Jurkat, Clone E6-1 (cell line): ENCODE measurements at places on chromosomes 4 and X.

GRCh38 chr4:56468097-56468422, 643 bp downstream of the SRP72 start:
- DNase-seq = peak; percentile 32

DNA sequence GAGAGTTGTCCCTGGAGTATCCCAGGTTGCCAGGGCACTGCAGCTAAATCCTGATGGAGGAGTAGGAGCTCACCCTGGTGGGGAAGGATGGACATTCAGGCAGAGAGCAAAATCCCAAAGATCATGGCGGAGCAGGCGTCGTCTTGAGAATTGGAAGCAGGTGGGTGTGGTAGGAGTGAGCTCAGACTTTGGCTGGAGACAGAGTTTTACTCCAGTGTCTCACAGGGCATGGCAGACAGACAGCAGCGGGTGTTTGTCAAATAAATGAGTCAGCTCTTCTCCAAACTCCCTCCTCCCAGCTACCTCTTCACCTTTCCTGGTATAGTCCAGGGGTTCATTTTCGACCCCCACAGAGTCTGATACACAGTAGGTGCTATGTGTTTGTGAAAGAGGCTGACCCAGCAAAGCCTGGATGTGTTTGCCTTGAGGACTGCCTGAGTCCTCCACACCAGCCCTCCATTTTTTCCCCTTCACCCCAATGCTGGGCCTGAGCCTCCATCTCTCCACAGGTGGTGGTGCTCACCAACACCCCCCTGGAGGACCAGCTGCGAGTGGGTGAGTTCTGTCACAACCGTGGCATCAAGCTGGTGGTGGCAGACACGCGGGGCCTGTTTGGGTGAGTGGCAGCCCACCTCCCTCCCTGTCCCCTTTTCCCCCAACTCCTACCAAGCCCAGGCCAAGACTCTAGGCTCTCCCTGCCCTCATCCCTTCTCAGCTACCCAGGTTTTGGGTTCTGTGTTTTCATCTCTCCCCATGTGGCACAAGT, 6.9 kb downstream of the UBA1 start:
- DNase-seq = no peak

DNA sequence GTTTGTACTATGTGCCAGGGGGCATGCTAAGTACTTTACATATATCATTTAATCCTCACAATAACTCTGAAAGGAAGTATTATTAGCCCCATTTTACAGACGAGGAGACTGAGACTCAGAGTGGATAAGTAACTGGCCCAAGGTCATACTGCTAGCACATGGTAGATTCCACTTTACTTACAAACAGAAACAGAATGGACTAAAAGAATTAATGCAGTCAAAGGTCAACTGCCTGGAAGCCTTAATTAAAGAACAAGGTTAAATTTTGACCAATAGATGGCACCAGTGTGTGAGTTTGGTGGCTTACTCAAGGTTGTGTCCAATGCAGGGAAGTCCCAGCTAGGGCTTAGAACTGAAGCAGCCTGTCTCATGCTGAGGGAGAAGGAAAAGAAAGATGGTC, 4.7 kb downstream of the RIPPLY1 start:
- peak; percentile 42 for DNase-seq

DNA sequence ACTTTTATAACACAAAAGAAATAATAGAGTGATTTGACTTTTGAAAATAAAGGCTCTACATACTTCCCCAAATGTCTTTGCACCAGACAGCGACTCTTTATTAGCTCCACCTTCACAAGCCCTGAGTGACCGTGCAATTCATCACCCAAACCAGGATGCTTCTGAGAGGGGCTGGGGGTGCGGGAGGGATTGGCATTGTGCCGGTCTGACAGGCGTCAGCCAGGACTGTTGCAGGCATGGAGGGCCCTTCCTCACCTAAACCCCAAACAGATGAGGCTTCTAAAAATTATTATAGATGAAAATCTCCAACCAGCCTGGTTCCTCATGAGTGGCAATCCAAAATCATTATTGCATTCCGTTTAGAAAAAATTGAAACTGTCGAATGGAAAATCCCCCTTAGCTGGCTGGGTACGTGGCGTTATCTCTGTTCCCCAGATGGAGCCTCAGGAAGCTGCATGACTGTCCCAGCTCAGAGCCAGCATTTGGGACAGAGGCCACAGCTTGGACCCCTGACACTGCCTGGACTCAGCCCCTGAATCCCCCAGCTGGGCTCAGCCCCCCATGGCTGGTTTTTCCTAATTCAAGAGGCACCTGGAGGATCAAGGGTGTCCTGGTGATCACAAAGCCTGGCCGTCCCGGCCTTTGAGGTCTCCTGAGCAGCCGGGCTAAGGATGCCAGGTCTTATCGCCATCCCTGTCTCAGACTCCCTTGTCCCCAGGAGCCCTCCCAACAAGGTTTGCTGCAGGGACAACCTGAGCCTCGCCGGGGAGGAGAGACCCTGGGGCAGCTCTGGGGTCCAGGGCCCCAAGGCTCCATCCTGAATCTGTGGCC, 60.4 kb downstream of the SORCS2 start:
- no peak for DNase-seq

DNA sequence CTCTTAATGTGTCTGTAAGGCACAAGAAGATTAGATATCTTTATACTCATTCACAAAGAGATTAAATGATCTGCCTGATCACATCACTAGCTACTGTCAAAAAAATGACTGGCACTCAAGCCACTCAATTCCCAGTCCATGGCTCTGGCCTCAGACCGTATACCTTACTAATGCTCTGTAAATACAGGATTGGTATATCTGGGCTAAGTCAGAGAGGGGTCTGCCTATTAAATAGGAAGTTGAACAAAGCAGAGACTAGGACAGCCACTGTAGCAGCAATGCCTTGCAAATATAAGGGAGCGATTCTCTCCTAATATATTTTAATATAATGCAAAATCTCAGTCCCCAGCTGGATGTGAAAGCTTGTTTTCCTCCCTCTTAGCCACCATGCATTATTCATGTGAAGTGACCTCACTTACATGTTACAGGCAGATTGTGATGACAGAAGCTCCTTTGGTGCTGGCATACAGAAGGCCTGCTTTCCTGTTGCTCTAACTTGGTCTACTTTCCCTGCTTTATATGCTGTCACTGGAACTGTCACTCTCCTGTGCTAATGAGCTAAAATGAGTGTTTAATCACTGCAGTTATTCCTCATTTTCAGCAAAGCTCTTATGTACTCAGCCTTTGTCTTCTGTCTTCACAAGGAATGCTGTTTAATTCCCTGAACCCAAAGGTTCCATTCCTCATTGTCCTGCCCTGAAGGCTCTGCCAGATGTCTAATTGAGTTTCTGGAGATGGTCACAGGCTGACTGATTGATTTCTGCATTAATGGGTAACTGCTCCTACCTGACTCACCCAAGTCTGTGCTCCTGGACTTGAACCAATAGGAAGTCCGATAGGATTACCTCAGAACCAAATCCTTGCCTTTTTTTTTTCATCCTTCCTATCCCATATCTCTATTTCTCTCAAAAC, 578.2 kb downstream of the KLHL13 start:
- no peak for DNase-seq

DNA sequence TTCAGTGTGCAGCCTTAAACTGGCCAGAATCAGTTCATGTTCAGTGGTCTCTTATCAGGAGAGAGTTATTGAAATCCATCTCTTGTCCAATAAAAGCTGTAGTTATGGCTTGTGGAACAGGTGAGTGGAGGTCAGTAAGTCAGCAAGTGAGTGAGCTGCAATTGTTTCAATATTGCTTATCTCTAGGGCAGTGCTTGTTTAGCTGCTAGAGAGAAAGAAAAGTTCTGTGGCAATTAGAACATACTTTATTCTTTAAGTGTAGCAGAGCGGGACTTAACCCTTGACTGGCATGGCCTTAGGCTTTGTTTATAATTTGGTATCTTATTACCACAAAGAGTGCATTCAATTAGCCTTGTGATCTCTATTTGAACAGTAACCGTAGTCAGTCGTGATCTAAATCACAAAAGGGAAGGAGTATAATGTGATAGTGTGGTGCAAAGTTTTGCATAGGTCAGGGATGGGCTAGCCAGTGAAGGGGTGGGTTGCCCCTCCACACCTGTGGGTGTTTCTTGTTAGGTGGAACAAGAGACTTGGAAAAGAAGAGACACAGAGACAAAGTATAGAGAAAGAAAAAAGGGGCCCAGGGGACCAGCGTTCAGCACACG, 6.9 kb upstream of the ETDC start:
- DNase-seq = no peak

- DNase-seq = no peak
Measured at GRCh38 chr4:151207186-151207585, 69.8 kb upstream of the PRSS48 start.

DNA sequence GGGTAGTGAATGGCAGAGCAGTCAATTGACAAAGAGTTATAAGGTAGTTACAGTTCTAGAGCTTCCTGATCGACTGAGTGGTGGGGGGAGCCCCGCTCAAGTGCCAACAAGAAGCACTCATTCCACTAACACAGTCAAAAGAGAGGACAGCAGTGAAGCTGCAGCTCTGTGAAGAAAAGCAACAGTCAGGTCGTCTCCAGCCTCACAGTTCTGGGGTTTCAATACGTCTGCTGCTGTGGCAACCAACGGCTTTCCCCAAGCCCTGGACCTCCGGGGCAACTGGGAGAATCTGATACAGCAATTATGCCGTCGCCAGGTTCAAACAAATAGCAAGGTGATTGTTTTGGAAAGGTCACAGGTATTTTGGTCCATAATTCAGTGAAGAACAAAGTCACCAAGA, 30.8 kb downstream of the GPM6B start:
- no peak for DNase-seq

- DNase-seq = no peak
Measured at GRCh38 chrX:153401133-153401764, at the start of gene PNMA6E. PNMA6E (minus strand) TSS chrX:153401350; CDS start chrX:153398849, 2,501 bp downstream.

- no peak for DNase-seq
Measured at GRCh38 chr4:105666693-105667092, 41.8 kb downstream of the INTS12 start.

DNA sequence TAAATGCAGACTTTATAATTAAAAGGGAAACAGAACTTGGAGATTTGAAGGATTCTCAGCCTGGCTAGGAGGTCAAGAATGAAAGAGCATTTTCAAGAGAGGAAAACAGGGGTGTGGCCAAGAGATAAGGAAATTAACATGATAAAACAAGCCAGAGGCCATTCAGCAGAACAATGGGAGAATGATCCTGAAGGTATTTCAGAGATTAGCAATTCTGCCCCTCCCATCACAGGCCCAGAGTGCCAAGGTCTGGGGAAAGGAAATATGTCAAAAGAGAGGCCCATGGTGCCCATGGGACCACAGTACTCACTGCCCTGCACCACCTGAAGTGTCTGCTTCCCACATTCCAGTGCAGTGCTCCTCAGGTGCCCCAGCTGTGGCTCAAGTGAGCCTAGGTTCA, 188.5 kb upstream of the STS start:
- no peak for DNase-seq

- DNase-seq = no peak
Measured at GRCh38 chr4:87932718-87933141, 42.8 kb upstream of the SPP1 start.

DNA sequence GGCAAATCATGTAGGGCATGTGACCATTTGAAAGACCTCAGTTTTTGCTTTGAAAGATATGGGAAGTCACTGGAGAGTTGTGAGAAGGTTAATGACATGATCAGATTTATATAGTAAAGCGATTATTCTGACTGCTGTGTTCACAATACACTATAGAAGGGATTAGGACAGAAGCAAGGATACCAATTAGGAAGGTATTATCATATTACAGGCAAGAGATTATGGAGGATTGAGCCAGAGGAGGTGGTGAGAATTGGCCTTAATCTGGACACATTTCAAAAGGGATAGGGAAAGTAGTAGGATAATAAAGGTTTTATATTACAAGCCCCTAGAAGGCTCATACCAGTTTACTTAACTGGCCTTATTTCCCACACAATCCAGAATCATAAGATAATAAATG, 124.9 kb upstream of the POF1B start:
- DNase-seq = no peak

- DNase-seq = no peak
Measured at GRCh38 chr4:180190382-180190781, 2052.8 kb upstream of the TENM3 start.

- DNase-seq = no peak
Measured at GRCh38 chr4:170700064-170700463, 610.3 kb upstream of the AADAT start.

DNA sequence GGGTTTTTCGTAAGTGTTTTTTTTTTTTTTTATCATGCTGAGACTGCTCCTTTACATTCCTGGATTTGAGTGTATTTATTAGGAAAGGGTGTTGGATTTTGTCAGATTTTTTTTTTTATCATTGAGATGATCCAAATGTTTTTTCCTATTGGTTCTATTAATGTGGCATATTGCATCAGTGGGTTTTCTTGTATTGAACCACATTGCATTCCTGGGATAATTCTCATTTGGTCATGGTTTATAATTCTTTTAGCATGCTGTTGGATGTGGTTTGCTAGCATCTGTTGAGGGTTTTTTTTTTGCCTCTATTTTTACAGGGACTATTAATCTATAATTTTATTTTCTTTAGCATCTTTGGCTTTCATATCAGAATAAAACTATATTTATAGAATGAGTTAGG, 28.8 kb downstream of the COL4A5 start:
- no peak for DNase-seq
